ENCODE measurements at places on chromosomes 1 and 21.
A peak's percentile ranks its signal among the peaks of the same experiment; 100 is the strongest.

GRCh38 chr1:95951371-95952102 is 717.5 kb downstream of the RWDD3 start:
- no peak for DNase-seq

DNA sequence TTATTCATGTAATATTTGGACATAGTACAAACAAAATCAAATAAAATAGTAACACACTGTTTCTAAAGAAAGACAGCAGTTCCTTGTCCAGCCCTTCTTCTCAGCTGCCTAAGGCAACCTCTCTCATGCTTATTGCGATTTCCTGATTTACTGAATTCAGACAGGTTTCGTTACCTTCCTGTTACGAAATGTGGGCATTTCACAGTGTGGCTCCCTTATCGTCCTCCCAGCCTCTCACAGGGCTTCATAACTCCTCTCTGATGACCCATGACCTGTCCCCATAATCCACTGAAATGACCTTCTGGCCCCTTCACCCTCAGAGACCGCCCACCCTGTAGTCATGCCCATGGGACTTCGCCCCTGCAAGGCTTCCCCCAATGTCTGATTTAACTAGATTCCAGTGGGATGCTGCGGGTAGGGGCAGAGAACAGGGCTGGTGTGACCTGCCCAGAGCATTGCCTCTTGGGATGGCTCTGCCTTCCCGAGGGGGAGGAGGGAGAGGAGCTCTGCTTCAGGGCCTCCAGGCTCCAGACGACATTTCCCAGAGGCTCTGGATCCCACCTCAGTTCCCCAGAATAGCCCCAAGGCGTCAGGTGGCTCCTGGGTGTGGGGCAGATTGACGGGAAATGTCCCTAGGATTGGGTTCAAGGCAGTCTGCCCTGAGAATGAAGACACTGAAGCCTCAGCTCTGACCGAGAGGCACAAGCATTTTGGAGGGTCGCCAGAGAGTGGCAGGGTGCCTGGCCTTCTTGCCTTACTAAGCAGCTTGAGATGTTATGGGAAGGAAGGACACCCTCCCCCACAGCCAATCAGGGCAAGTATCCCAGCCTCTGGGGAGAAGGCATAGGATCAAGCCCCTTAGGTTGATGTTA is 20.6 kb downstream of the PADI2 start:
- no peak for DNase-seq

DNA sequence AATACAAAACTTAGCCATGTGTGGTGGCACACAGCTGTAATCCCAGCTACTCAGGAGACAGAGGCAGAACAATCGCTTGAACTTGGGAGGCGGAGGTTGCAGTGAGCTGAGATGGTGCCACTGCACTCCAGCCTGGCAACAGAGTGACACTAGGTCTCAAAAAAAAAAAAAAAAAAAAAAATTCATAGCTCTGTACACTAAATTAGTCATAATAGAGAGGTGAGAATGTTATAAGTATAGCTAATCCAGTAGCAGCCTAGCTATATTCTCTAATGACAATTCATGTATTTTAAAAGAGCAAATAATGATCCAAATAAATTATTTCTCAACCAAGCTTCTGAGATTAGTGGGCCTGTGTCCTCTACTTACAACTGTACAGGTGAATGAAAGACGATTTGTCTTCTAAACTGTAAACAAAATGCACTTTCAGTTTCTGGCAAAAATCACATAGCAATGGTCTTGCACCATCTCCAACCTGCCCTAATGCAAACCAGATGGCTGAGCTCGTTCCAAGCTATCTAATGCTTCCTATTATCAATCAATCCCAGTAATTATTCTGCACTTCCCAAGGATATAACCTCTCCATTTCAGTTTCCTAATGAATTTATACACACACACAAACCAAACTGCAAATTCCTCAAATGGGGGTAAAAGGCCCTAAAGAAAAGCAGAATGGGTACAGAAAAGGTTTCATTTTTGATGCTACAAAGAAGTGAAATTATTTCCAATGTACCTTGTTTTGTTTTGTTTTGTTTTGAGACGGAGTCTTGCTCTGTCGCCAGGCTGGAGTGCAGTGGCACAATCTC is 56.5 kb downstream of the GATAD2B start:
- DNase-seq, result no peak

- no peak for DNase-seq
Measured at GRCh38 chr1:76830373-76830772, 36.9 kb upstream of the ST6GALNAC5 start.

- no peak for DNase-seq
Measured at GRCh38 chr1:68370101-68370915, 79.4 kb downstream of the RPE65 start.

- no peak for DNase-seq
Measured at GRCh38 chr1:113392541-113393128, 2.3 kb downstream of the MAGI3 start.

- peak; percentile 86 for DNase-seq
Measured at GRCh38 chr1:115727706-115728249, 40.7 kb downstream of the CASQ2 start.

DNA sequence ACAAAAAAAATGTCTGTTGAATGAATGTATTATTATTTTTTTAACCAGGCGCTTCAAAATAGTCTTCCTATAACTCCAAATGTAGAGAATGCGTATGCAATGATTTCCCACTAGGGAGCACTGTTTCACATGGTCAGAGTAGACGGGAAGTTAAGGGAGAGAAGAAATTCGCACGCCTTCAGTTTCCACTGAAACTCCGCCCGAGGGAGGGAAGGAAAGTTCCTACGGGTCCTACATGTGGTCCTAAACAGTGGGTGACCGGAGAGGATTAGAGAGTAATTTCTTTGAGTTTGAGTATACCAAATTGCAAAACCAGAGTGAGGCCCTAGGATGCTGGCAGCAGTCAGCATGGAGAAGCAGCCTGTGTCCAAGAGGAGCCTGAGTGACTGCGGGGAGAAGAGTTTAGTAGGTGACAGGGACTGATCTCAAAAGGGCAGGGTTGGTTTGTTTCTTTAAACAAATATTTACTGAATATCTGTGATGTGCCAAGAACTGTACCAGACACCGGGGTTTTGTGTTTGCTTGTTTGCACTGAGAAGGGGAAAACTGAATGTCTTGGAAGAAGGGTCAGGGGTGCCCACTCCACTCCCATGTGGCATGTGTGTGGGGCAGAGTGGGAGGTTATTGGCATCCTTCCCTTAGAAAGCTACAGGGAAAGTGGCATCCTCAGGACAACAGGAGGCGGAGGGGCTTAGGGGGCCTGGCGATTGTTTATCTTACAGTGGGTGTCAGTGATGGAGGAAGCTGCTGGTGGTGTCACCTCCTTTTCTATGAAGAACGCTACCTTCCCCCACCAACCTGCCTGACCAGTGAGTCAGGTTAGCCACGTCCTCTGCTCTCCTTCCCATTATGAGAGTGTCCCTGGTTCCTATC is 22.8 kb downstream of the RNU5D-1 start:
- DNase-seq, result no peak

- DNase-seq, result no peak
Measured at GRCh38 chr1:171740987-171741871, 636 bp downstream of the VAMP4 start.
